Mucosa of gallbladder (tissue), 1 donor: ENCODE measurements at places on chromosomes 16 and 17. TPM values are rescaled to one million over a fixed set of nuclear protein-coding genes. Genes with fewer than 3 reads are reported as not detected.

GRCh38 chr17:1847191-1847590, 17.4 kb downstream of the RPA1 start:
- DNase-seq, result no peak

DNA sequence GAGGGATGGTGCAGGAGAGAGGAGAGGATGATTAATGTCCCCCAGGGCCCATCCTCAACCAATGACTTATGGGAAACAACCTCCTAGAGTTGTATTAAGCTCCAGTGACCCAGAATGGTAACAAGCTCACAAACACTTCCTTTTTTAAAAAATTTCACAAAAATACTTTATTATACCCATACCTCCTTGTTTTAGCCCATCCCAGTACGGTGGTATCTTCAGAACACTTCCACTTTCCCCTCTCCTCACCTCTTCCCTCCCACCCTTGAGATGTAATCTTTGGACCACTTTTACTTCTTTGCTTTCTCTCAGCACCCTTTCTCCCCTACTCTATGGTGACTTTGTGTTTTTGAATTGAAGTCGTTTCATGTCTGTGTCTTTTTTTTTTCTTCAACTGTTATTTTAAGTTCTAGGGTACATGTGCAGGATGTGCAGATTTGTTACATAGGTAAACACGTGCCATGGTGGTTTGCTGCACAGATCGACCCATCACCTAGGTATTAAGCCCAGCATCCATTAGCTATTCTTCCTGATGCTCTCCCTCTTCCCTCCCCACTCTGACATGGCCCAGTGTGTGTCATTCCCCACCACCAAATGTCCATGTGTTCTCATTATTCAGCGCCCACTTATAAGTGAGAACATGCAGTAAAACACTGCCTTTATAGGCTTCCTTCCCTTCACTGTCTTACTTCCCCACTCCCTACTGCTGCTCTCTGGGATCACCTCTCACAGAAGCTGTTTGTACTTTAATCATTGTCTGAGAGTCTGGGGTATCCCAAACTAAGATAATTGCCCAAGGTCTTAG, 124.5 kb downstream of the PRKCB start:
- DNase-seq, result no peak

ARL17A gene
- total RNA-seq, result 23.0 TPM

DLG4 gene
- 36.5 TPM for total RNA-seq

MPV17L gene
- total RNA-seq, result 10.1 TPM

GRCh38 chr17:73495641-73496040, 148.6 kb downstream of the SDK2 start:
- no peak for DNase-seq

OR4D1 gene
- total RNA-seq, result not detected

GNG13 gene
- total RNA-seq, result not detected

CCL2 gene
- total RNA-seq, result 32.0 TPM

ARL5C gene
- total RNA-seq, result not detected

DNA sequence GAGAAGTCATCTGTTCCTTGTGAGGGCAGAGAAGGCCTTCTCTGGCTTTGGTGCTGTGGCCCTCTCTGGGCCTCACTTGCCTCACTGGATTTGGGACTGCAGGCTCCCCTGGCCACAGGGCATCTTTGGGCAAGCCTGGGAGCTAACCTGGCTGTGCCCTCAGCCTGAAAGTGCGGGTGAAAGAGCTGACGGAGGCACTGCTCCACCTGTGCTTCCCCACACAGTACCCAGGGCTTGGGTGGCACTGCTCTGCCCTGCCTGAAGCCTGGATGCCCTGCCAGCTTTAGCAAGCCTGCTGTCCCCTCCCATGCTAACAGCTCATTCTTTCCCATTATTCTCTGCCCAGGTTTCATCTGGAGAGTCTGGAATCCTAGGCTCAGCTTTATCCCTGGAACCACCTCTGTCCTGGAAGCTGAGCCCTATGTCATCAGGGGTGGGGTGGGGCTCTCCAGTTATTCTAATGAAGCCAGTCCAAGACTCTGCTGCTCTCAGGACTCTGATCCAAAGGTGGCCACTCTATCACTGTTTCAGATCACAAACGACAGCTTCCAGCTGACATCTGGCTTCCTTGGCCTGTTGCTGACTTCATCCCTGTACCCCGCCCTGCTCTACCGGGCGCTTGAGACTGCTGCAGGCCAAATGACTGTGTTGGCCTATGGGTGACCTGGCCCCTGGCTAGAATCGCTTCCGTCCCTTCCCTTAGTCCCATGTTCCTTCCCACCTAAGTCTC, 29.3 kb downstream of the HIC1 start:
- DNase-seq, result no peak

DNA sequence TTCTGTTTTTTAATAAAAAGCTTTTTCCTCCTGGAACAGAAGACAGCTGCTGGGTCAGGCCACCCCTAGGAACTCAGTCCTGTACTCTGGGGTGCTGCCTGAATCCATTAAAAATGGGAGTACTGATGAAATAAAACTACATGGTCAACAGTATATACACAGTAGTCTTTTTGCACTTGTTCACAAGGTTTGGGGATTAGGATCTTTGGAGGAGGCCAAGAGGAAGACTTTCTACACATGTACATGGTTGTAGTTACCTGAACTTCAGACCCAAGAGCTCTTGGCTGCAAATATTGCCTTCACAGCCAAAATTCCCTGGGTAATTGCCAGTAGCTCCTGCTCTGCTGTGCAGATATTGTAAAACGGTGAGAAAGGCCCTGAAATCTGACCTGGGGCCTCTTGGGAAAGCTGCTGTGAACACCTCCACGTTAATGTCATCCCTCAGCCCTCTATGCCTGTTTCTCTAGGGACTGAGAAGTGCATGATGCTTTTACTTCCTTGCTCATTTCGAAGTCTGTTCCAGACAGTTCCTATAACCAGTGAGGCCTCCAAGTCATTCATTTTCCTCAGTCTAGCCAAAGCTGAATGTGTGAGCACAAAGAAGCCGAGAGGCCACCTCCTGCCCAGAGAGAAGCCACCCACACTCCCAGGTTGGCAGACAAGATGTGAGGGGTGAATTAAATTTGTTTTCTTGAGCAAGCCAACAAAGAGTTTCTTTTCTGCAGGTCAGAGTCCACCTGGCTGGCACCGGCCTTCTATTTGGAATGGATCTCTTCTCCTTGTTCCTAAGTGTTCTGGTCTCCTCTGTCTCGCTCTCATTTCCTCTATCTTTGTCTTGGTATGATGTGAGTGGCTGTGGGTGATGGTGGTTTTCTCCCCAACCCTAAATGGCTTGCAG, 15.9 kb downstream of the ANKRD40 start:
- peak; percentile 69 for DNase-seq

SLC52A1 gene
- not detected for total RNA-seq

DNA sequence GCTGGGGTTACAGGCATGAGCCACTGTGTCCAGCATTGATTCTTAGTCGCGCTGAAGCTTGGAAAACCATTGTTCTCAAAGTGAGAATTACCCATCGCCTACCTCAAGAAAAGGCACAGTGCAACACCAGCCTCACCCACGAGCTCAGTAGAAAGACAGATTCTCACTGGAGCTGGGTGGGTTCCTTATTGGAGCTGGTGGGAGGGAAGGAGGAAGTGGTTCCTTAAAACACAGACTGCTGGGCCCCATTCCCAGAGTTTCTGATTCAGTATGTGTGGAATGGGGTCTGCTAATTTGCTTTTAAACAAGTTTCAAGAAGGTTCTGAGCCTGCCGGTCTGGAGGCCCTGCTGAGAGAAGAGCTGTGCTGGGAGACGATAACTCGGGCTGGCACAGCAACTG, 264.7 kb downstream of the ENGASE start:
- no peak for DNase-seq

DNA sequence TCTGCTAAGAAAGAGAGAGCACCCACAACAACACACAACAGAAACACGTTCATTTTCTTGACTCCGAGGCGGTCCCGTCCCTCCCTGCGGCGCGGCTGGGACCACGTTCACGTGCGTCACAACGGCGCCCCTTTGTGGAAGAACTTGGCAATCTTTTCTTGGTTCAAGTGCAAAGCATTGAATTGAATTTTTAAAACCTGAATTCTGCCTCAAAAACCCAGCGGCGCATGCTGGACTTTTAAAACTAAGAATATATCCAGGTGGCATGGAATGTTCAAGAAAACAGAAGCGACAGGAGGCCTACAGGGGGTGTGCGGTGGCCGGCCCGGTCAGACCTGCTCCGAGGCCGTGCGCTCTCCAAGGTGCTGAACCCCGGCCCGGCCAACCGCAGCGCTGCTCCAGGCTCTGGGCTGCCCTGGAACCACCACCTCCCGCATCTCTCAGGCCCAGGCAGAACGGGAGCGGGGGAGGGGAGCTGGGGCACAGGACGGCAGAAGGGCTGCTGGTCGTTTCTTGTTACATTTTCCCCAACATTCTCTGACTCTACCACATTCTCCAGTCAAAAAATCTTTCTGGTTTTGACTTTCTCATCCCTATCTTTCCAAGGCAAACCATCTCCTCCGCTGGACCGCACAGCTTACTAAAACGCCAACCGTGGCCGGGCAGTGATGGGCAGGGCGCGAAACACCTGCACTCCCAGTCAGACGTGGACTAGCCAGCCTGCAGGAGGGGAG, 3.4 kb upstream of the HEXD start:
- DNase-seq, result peak; percentile 67

FOXN1 gene
- total RNA-seq, result 0.06 TPM

DNA sequence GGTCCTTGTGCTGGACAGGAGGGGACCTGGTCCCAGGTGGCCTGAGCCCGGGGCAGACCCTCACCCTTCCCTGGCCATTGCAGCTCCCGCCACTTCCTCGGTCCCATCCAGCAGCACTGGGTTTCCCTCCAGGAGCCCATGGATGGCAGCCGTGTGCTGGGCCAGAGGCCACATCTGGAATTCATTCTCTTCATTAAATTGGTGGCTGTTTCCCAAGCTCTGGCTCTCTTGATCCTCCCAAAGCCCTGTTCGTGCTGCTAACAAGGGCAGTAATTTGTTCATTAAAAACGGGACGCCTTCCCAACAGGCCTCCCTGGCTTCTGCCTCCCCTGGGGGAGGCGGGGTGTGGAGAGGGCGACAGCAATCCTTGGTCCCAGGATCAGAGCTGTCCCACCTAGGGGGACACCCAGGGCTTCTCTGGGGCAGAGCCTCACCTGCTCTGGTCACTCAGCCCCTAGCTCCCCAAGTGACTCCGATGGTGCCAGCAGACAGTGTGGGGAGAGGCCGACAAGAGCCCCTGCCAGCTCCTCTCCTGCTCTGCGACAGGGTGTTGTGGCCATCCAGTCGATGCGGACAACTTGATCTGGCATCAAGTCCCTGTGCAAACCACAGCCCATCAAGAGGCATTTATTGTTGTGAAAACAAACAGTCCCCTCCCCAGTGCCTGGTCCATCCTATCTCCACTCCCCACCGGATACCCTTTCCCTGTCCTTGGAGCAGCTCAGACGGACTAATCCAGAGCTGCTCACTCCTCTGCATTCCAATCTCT, 44.0 kb downstream of the SDK2 start:
- DNase-seq, result no peak

DNA sequence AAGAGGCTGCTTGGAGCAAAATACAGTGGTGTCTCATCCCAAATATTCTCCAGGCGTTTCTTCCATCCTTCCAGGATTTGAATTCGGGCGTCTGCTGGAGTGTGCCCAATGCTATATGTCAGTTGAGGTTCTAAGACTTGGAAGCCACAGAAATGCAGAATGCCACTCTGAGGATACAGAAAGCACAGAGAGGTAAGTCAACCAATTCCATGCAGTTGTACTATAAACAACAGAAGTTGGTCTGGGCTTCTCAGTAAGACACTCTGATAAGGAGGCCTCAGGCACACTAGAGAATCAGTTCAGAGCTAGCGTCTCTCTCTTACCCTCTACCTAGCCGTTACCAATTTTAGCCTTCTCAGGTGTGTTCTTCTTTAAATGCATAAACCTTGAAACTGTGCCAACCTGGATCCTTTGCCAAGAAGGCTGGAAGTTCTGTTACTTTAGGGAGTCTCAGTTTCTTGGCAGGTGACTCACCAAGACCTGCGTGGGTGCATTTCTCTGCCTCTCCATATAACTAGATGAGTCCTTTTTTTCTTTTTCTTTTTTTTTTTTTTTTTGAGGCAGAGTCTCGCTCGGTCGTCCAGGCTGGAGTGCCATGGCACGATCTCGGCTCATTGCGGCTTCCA, 15.1 kb downstream of the NQO1 start:
- peak; percentile 60 for DNase-seq

DNA sequence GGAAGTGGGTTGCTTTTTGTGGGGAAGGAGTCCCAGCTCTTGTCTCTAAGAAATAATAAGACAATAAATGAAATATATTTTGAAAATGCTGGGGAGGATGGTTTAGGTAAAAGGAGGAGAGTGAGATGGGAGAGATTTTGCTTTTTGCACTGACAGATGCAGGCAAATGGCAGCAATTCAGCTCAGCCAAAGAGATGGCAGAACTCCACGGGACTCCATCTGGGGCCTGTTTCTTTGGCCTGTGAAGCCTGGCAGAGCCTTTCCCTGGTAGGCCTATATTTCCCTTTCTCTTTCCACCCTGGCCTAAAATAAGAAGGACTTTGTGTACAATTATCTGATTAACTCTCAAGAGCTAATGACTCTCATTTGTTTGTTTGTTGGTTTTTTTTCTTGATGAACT, 1525.1 kb downstream of the CDH11 start:
- no peak for DNase-seq

DNA sequence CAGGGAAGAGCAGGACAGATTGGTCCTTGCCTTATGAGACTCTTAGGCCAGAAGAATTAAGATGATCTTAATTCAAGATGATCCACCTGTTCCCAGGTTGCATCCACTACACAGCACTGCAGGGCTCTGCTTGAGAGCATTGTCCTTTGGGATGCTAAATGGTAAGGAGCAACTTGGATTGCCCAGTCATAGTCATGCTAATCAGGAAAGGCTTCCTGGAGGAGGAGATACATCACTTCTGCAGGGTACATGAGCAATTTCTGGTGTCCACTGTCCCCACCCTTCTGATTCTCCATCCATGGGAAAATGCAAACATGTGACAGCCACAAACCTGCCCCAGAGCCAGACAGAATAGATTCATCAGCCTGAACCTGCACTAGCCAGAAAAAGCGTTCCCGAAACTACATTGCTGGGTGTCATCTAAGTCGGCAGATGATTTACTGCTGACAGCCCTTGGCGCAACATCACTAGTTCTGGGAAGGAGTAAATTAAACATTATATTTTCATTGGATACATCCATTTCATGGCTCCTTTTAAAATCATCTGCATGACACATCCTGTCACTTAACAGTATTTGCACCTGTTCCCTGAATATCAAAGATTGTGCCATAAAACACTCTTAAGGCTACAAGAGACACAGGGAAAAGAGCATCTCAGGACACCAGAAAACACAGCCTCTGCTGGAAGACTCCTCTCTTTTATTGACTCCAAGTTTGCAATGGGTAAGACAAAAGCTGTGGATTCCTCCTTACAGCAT, 282.2 kb downstream of the MAF start:
- no peak for DNase-seq

ZNF19 gene
- total RNA-seq, result 5.6 TPM

TMEM100 gene
- 18.2 TPM for total RNA-seq

- DNase-seq, result no peak
Measured at GRCh38 chr16:85172455-85173145, 60.3 kb upstream of the CIBAR2 start.

- DNase-seq, result no peak
Measured at GRCh38 chr17:9905902-9906301, 831 bp upstream of the RCVRN start.

- no peak for DNase-seq
Measured at GRCh38 chr16:89407925-89408300, 82.4 kb downstream of the ANKRD11 start.

UNK gene
- 26.6 TPM for total RNA-seq

TRAPPC1 gene
- 147 TPM for total RNA-seq

PTX4 gene
- total RNA-seq, result 0.14 TPM

- DNase-seq, result no peak
Measured at GRCh38 chr17:58189436-58190146, 2.9 kb upstream of the EPX start.

GRCh38 chr16:5309946-5310611, 212.5 kb upstream of the EEF2KMT start:
- no peak for DNase-seq
